Activated CD4-positive, alpha-beta T cell treated with anti-CD3 and anti-CD28 coated beads, Interleukin-2, amount 10 ng/mL, durations not matched to agents 24 days and 14 days (primary cell): ENCODE measurements at places on chromosomes 5 and 9. TPM values are rescaled to one million over a fixed set of nuclear protein-coding genes. Genes with fewer than 3 reads are reported as not detected.
A peak's percentile ranks its signal among the peaks of the same experiment; 100 is the strongest.

DNA sequence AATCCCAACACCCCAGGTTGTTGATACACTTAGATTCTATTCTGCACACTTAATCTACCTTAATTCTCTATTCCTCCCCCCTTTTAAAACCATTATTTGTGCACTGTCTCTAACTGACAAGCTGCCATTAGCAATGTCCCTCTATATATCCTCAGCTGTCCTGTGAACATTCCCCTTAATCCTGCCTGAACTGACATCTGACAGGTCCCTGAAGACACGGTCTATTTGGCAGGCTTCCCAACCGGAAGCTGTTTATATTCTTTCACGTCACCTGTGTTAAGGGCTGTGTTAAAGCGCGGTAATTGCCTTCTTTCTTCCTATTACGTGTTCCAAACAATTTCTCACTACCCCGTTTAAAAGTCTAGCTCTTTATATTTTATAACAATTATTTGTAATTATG lies 277.3 kb downstream of the CDH9 start:
- H3K27ac ChIP-seq = no peak overlapping the region
- no peak overlapping the region for H3K4me3 ChIP-seq
- no peak for DNase-seq
- H3K27me3 ChIP-seq = no peaks in the 10 kb centered on the region
- H3K36me3 ChIP-seq = no peaks in the 10 kb centered on the region
- no peaks in the 10 kb centered on the region for H3K4me1 ChIP-seq

GRCh38 chr5:122561209-122561608 lies 213.7 kb upstream of the SNX2 start:
- no peaks in the 10 kb centered on the region for H3K27me3 ChIP-seq
- no peak for DNase-seq
- no peaks in the 10 kb centered on the region for H3K4me1 ChIP-seq
- no peak overlapping the region for H3K4me3 ChIP-seq
- no peak overlapping the region for H3K27ac ChIP-seq

GRCh38 chr9:133509179-133510083 lies 15.3 kb downstream of the MYMK start:
- H3K27me3 ChIP-seq = no peaks in the 10 kb centered on the region
- H3K36me3 ChIP-seq = no peaks in the 10 kb centered on the region
- peak; percentile 64 for DNase-seq
- peaks cover 6% of the 10 kb centered on the region for H3K4me1 ChIP-seq
- H3K27ac ChIP-seq = no peak overlapping the region
- H3K4me3 ChIP-seq = peak overlapping the region; percentile 59

DNA sequence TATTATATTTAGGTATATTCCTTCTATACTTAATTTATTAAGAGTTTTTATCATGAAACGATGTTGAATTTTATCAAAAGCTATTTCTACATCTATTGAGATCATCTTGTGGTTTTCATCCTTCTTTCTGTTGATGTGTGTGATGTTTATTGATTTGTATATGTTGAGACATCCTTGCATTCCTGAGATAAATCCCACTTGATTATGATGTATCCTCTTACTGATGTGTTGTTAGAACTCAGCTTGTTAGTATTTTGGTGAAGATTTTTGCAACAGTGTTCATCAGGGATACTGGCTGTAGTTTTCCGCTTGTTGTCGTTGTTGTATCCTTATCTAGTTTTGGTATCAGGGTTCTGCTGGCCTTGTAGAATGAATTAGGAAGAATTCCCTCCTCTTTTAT lies 213.6 kb downstream of the GDNF start:
- H3K36me3 ChIP-seq = peaks cover 19% of the 10 kb centered on the region
- no peak overlapping the region for H3K4me3 ChIP-seq
- no peak for DNase-seq
- no peak overlapping the region for H3K27ac ChIP-seq
- no peaks in the 10 kb centered on the region for H3K27me3 ChIP-seq

DNA sequence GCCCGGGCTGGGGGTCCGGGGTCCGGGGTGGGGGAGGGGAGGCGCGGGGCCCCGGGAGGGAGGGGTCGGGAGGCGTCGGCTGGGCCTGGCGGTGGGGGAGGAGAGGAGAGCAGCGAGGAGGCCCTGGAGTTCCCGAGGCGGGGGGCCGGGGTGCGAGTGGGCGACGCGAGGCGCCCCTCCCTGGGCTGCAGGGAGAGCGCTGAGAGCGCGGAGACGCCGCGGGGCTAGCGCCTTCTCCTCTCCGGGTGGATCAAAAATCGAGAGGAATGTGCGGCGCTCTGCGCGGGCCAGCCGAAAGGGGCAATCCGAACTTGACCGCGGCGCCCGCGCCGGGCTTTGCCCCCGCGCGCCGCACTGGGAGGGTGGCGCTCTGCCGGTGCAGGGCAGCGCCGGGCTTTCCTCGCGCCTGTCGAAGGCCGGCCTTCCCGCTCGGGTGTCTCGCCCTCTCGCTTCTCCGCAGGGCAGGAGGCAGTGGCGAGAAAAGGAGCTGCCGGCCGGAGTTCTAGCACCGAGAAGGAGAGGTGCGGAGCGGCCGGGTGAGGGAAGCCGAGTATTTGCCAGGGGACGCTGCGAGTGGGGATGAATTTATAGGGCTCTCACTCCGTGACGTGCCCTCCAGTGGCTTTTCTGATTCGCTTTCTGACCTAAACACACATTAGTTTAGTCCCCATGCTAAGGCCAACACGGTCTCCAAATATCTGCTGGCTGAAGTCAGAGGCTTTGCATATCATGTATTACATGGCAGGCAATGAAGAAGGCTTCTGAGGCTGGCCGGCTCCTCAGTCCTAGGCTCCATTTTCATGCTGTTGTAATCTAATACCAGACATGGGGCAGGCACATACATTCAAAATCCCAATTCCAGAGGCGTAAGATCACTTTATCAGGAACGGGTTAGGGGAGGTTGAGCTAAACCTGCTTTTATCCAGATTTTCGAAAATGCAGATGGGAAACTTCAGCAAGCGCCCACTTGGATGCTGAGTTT lies 503 bp upstream of the GDNF start:
- DNase-seq = no peak
- H3K27ac ChIP-seq = no peak overlapping the region
- peaks cover 22% of the 10 kb centered on the region for H3K4me1 ChIP-seq

DNA sequence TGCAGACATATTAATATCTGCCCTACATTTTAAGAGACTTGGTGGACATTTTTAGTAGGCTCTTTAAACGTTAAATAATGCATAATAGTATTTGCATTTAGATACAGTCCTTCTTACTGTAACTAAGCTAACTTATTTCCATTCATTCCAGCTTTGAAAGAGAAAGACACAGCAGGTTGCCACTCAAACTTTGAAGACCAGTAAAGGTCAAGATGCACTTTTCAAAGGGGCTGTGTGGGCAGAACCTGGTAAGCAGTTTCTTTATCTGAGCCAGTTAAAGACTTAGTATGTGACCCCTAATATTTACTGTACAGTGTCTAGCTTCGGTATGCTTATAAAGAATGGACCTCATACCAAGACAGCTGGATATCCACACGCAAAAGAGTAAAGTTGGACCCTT lies 20.8 kb downstream of the PLGRKT start:
- no peak overlapping the region for H3K4me3 ChIP-seq
- peaks cover 36% of the 10 kb centered on the region for H3K36me3 ChIP-seq
- DNase-seq = no peak
- H3K27me3 ChIP-seq = no peaks in the 10 kb centered on the region

GRCh38 chr5:157670662-157671591 lies at the start of gene C5orf52:
Gene C5orf52 (plus strand): TSS chr5:157671533. CDS start chr5:157671615, 82 bp downstream.
- DNase-seq = peak; percentile 79
- H3K36me3 ChIP-seq = no peaks in the 10 kb centered on the region
- H3K4me1 ChIP-seq = peaks cover 34% of the 10 kb centered on the region
- peak within 1 kb of the TSS; percentile 91 for H3K27ac ChIP-seq
- peaks cover 17% of the 10 kb centered on the region for H3K27me3 ChIP-seq

CPLANE1 gene
- 7.6 and 7.8 TPM in 2 replicates for total RNA-seq

CFAP90 gene
- not detected in 2 replicates for total RNA-seq

SLC1A1 gene
- 0.17 TPM in 1 of 2 replicates, not detected in the other for total RNA-seq

FOXI1 gene
- 0.09 TPM in 1 of 2 replicates, not detected in the other for total RNA-seq
